SK-N-SH (cell line): ENCODE measurements at places on chromosomes 12 and 14.

DNA sequence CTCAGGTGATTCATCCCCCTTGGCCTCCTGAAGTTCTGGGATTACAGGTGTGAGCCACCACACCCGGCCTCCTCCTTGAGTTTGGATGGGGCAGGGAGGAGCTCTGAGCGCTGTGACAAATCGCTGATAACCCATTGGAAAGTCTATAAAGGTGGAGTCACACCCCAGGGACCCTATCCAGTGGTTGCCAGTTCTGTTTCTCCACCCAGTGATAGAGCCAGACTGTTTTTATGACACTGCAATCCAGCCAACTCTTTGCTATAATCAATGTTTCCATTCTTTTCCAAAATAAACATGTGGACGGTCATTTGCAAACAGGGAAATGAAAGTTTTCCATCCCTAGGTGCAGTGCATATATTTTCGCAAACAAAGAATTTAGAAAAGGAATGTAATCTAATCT, 142.0 kb upstream of the PELI2 start:
- no peak for DNase-seq

DNA sequence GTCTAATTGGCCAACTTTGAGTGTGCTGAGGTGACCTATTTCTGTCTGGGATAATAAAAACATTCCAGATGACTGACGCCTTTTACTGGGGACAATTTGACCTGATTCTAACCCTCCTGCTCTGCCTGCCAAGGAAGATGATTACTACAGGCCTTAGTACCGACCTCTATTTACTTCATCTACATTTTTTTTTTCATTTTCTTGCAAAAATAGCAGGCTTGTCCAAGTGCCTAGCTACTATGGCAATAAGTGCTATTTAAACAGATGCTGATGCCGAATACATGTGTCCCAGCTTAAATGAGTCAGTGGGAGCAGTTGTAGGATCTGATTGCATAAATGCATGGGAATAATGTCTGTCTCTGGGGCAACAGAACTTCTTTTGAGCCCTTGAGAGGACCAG, 254.3 kb downstream of the RGS6 start:
- no peak for DNase-seq

- peak; percentile 55 for DNase-seq
Measured at GRCh38 chr14:24399447-24399822, 632 bp downstream of the NYNRIN start.

- no peak for DNase-seq
Measured at GRCh38 chr12:4120316-4120917, 153.1 kb upstream of the CCND2 start.

DNA sequence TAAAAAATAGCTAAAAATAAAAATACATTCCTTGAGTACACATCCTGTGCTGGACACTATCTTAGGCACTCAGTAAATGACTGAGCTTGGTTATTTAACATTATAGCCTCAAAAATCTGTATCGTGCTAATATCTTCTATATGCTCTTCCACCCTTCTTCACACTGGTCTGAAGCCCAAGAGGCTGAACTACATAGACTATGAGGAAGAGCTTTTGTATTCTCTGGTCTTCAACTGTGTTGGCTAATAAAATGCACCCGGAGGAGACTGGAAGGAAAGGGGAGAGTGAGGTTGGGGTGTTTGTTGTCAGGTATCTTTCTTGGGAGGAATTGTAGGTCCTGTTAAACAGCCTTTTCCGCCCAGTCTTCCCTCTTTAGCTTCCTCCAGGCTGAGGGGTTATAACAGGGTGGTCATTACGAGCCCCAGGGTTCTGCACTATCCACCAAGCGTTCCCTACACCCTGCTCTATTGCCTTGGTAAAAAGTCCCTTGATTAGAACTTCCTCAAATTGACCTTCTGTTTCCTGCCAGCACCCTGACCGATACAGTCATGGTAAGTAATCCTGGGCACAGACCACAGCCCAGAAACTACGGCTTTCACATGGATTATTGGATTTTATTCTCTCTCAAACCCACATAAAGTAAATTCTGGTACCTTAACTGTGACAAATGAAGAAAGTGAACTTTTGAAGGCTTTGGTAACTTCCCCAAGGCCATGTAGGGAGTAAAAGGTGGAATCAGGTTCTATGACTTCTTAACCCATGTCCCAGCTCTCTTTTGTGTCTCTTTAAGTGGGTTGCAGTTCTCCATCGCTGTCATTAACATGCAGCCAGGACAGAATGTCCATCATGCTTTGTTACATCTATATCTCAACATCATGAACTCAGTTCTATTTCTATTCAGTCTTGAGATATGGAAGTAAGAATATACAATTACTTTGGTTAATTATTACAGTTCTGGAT, 71.3 kb downstream of the PTHLH start:
- no peak for DNase-seq

GRCh38 chr12:47773062-47773857, at the start of gene SLC48A1:
SLC48A1 (plus strand) TSS chr12:47773238; CDS start chr12:47773305, 67 bp downstream.
- peak; percentile 97 for DNase-seq

DNA sequence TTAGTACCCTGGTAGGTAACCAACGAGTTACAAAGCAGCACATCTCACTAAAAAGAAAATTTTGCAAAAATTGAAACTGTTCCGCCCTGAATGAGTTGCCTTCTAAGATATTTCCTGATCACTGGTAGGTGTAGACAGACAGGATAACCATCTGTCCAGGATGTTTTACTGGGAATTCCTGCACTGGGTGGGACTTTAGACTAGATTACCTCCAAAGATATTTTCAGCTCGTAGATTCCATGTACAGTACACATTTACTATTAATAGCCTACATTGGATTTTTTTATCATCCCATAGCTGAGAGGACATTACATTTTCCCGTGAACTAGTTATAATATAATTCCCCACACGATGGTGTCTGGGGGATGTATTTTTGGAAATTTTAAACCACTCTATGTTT, 139.6 kb downstream of the DYRK2 start:
- DNase-seq = no peak

- no peak for DNase-seq
Measured at GRCh38 chr12:91387461-91388134, 205.0 kb upstream of the DCN start.

DNA sequence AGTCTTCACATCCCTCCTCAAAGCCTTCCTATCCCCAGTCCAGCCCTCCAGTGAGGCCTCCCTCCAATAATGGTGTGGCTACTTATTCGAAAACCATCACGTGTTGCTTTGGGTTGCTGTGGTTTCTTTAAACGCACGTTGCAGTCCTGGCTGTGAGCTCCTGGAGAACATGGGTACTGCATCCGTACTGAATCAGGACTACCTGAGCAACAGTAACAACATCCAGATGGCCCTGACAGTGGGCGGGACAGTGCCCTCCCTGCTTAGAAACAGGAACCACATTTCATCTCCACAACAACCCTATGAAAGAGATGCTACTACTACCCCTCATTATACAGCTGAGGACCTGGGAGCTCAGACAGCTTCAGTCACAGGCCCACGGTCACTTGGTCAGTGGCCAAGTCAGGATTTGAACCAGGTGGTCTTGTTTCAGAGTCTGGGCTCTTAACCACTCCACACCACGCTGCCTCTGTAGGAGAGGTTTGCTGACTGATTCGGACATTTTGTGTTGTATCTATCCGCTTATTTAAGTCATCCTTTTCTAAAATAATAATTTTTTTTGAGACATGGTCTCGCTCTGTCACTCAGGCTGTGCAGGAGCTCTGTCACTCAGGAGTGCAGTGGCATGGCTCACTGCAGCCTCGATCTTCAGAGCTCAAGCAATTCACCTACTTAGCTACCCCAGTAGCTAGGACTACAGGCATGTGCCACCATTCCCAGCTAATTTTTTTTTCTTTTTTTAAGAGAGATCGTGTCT, 104.8 kb downstream of the DPF3 start:
- DNase-seq = peak; percentile 45

DNA sequence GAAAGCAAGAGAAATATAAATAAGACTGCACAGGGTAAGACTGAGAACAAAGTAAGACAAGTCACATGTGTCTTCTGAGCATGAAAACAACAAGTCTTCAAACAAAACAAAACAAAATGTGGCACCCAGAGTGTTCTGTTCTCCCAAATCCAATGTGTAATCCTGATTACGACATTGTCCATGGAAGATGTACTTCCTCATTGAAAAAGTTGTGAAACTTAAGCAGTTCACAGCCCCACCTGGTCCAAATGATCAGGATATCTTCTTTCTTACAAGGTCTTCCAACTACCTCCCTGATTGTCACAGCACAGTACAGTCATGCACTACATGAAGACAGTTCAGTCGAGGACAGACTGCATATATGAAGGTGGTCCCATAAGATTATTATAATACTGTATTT, 23.3 kb upstream of the NEK9 start:
- DNase-seq = no peak

- no peak for DNase-seq
Measured at GRCh38 chr14:68840454-68840853, 47.6 kb upstream of the ZFP36L1 start.

DNA sequence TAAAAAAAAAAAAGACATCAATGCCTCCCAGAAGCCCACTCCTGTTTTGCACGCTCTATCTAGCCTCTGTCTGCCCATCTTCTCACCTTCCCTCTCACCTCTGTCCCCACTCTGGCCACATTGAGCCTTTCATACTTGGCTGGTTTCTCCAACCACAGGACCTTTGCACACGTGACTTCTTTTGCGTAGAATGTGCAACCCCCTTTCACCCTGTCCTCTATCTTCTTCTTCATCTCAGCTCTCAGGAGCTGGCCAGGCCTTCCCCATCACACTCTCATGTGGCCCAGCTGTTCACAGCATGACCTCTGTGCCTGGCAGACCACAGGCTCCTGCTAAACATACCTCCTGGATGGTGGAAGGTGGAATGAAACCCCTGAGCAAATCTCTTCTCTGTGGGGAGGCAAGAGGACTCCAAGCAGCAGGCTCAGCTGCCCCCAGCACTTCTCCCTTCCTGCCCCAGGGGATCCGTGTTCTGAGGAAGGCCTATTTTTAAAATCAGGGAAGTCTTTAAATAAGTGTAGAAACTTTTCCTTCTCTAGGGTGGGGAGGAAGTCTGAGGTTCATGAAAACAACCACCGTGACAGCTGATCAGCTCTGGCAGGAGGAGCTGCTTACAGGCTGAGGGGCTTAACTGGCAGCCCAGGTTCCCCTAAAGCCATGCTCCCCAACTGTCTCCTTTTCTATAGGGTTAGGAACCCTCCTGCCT, 11.6 kb downstream of the HVCN1 start:
- DNase-seq = no peak

GRCh38 chr14:64725261-64725815, 21.1 kb downstream of the PLEKHG3 start:
- DNase-seq = no peak

DNA sequence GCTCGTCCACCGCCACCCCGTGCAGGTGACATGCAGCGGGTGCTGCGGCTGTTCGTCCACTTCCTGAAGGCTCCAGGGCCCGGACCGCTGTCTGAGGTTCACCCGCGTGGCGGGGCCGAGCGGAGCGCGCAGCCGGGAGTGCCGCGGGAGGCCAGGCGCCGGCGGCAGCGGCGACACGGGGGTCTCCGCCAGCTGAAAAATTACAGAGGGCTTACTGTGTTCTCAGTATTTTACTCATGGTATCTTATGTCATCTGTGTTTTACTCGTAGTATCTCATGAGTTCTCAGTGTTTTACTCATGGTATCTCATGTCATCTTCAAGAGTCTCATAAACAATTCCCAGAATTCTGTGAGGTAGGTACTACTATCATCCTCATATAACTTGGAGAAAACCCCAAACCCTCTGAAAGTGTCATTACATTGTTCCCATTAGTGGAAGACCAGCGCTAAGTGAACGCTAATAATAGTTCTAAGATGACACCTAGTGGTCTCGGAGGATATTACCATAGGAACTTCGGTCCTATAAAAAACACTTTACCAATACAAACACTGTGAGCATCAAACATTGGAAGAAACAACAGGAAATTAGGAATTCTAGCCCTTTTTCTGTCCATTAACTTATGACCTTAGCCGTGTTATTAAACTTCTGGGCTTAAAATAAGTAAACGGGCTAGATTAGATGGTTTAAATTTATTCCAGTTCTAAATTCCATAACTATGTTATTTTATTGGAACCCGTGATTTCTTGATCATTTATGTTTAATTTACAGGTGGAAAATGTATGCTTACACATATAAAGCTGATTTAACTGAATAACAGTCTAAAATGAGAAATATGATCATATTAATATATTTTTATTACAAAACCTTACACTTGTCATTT, 32.4 kb downstream of the AK7 start:
- peak; percentile 77 for DNase-seq

- DNase-seq = no peak
Measured at GRCh38 chr12:19316425-19316824, 122.9 kb upstream of the AEBP2 start.

DNA sequence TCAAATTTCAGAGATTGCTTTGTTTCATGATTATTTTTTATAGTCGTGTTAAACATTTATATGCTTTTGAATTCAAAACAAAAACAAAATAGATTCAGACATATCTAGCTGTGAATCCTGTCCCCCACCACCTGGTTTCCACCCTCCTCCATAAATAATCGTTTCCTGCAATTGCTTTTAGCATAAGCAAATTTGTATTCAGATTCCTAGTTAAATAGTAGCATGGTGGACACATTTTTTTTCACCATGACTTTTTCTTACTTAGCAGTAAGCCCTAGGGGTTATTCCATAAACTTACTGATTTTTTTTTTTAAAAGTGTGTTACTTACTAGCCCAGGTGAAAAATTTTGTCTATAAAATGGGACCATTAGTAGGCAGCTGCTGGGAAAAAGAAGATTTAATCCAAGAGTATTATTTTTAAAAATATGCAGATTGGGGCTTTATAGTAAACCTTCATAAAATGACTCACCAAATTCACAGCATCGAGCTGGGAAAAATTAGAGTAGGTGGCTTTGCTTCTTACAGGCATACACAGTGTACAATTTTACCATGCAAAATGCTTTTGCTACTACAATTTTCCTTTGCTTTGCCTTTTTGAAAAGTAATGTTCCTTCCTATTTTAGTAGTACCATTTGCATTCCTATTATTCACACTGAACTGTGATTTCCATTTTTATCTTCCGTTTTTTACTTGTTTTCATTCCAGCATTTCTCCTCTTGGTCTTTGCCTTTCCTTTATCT, 117.8 kb downstream of the BTG1 start:
- DNase-seq = no peak

DNA sequence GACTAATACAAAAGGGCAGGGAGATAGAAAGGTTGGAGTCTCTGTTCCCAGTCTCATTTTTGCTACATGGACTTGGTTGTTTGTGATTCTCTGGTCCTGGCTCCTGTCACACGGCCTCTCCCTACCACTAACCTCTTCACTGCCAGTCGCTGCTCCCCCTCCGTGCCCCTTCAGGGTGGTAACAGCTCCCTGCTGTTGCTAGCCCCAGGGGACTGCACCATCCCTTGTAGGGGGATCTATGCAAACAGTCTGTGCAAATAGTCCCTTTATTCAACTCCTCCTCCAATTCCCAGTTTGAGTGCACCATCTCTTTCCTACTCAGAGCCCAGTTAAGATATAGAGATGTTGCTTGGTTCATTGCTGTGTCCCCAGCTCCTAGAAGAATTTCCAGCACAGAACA, 51.1 kb downstream of the CCDC60 start:
- no peak for DNase-seq

DNA sequence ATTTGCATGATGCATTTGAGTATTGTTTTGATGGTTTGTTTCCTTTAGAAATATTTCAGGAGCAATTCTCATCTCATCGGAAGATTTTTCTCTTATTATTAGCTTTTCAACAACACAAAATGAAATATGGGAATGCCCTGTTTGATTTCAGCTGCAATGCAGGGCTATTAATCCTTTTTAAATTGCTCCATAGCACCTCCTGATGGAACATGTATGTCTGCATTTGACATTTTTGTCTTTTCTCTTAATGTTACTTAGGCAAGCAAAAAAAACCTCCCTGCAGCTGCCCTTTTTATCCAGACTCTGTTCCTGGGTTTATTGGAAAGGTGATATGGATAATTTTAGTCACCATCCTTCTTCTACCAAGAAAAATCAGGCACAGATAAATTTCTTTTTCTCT, 895.8 kb downstream of the RPS29 start:
- no peak for DNase-seq
